Stimulated activated CD8-positive, alpha-beta memory T cell treated with anti-CD3 and anti-CD28 coated beads, Interleukin-2, amount 100 ng/mL, for 1 hour (primary cell): ENCODE measurements at places on chromosomes 6 and 20.

DNA sequence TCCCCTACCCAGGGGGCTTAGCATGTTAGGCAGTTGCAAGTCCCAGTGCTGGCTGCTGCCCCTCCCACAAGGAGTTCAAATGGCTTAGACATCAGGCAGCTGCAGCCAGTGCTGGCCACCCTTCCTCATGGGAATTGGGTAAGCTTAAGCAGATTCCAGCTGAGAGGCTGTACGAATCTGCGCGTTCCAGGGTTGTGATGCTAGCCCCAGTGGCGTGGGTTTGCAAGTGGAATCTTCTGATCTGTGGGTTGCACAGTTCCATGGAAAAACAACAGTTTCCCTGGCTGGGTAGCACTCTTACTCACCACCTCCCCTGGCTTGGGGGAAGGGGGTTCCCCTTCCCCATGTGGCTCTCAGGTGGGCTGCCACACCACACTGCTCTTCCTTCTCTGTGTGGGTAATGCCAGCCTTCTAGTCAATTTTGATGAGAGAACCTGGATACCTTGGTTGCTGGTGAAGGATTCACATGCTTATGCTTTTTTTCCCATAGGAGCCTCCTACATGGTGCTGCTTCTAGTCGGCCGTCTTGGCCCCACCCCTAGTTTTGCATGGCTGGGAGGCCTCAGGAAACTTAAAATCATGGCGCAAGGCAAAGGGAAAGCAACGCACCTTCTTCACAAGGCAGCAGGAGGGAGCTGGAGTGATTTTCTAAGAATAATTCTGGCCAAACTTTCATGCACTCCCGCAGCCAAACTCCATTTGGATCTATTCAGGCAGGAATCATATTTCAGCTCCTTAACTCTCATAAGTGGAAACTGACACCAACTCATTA is 13.0 kb downstream of the DYNLT2 start:
- no peak for DNase-seq

GRCh38 chr6:43702534-43703440 is 15.2 kb upstream of the MRPS18A start:
- DNase-seq: no peak

- no peak for DNase-seq
Measured at GRCh38 chr6:100678027-100678426, 203.1 kb downstream of the ASCC3 start.

DNA sequence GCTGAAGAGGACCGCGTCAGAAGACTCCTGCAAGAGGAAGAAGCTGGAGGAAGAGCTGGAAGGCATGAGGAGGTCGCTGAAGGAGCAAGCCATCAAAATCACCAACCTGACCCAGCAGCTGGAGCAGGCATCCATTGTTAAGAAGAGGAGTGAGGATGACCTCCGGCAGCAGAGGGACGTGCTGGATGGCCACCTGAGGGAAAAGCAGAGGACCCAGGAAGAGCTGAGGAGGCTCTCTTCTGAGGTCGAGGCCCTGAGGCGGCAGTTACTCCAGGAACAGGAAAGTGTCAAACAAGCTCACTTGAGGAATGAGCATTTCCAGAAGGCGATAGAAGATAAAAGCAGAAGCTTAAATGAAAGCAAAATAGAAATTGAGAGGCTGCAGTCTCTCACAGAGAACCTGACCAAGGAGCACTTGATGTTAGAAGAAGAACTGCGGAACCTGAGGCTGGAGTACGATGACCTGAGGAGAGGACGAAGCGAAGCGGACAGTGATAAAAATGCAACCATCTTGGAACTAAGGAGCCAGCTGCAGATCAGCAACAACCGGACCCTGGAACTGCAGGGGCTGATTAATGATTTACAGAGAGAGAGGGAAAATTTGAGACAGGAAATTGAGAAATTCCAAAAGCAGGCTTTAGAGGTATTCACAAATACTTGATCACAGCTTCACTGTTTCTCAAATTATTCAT is 8.9 kb upstream of the SNRNP48 start:
- DNase-seq: no peak

- no peak for DNase-seq
Measured at GRCh38 chr20:44247131-44247571, at the start of gene GDAP1L1. Gene GDAP1L1, plus strand, starts transcription at chr20:44247308. Its CDS starts 27 bp downstream, at chr20:44247335.

- no peak for DNase-seq
Measured at GRCh38 chr6:117210279-117210678, 55.1 kb upstream of the VGLL2 start.

DNA sequence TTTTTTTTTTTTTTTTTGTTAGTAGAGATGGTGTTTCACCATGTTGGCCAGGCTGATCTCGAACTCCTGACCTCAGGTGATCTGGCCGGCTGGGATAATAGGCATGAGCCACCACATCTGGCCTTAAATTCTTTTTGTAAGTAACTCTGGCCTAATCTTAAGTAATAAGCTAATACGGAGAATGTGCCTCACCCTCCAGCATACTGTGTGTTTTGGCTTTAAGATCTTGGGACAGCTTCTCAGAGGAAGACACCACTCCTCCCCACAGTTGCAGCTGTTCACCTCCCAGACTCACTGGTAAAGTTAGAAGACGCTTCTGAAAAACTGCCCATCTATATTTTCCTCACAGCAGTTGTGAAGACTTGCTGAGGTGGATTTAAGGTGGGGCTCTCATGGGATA is 120.8 kb downstream of the CCDC170 start:
- no peak for DNase-seq

GRCh38 chr6:135522965-135523692 is 25.6 kb upstream of the AHI1 start:
- no peak for DNase-seq

DNA sequence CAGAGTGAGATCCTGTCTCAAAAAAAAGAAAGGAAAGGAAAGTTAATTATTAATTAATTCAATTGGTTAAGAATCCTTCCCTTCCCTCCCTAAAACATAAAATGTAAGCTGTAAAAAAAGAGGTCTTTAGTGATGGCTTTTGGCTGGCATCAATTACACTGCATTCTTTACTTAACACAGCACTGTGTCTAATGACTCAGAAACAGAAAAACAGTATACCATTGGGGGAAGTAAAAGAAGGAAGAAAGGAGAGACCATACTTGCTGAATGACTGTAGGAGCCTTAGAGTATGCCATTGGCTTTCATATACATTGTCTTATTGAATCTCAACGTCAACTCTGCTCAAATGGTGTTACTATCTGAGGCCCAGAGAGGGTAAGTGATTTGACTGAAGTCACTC is 18.3 kb upstream of the CITED2 start:
- no peak for DNase-seq

DNA sequence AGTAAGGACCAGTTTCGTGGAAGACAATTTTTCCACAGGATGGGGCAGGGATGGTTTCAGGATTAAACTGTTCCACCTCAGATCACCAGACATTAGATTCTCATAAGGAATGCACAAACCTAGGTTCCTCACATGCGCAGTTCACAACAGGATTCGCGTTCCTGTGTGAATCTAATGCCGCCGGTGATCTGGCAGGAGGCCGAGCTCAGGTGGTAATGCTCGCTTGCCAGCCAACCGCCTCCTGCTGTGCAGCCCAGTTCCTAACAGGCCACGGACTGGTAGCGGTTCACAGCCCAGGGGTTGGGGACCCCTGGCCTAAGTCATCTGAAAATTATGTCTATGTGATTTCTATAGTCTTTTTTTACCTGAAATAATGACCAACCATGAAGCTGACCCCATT is 217.5 kb downstream of the TMEM200A start:
- no peak for DNase-seq

GRCh38 chr20:4844325-4844724 is 122.6 kb downstream of the PRND start:
- DNase-seq: no peak

GRCh38 chr6:144234935-144235334 is 50.2 kb upstream of the UTRN start:
- DNase-seq: no peak

GRCh38 chr6:37711331-37712241 is 13.9 kb upstream of the MDGA1 start:
- no peak for DNase-seq

- no peak for DNase-seq
Measured at GRCh38 chr6:154996016-154996590, 988 bp downstream of the TIAM2 start.

DNA sequence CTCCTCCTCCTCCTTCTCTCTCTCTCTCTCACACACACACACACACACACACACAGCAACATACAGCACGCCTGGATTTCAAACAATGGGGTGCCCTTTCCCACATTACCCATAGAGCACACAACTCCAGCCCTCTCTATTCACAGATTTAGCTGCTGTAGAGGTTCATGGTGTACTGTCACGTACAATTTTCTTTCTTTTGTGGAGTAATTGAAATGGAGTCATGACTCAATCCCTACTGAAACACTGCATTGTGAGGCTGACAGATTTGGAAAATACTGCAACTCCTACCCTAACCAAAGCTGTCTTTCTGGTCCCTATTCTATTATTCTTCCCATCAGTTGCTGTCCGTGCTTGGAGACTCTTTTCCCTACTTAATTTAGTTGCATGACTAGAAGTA is 166.9 kb downstream of the EDN1 start:
- DNase-seq: no peak

GRCh38 chr6:39439342-39440038 is 117.0 kb upstream of the KCNK16 start:
- no peak for DNase-seq

GRCh38 chr6:18395856-18396197 is 8.7 kb downstream of the RNF144B start:
- DNase-seq: no peak

DNA sequence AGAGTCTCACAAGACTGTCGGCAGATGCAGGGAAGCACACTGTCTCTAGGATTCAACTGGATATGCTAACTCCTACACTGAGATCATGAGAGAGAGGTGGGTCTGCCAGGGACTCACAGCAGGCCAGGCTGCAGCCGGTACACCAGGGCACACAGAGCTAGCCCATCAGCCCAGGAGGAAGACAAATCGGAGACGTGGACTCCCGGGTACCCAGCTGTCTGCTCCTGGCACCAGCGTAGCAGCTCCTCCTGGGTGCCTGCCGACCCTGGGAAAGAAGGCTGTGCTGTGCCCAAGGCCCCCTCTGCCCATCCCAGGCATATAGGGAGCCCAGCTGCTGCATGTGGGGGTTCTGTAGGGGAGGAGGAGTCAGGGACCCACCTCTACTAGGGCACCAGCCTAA is 7.0 kb downstream of the MICAL1 start:
- DNase-seq: no peak

DNA sequence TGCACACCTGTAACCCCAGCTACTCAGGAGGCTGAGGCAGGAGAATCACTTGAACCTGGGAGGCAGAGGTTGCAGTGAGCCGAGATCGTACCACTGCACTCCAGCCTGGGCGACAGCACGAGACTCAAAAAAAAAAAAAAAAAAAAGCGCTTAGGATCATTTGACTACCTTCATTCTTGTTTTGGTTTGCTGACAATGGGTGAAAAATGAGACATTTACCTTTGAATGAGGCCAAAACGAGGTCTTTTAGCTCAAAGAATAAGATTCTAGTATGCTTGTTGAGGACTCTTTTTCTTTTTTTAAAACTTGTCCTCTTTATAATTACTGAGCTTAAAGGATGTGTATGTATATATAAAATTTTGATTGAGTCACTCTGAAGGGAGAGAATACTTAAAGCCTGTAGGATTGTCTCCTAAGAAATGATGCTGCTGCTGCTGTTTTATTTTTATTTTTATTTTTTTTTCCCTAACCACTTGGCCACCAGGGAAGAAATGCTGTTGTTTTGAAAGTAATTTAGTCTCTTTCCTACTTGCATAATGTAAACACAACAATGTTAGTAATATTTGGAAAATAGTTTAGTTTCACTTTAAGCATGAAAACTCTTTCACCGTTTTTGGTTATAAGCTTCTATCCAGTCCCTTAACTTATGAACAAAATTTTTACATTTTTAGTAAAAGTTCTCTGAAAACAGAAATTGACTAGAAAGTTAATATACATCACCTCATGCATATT is 7.9 kb downstream of the UBR2 start:
- no peak for DNase-seq

DNA sequence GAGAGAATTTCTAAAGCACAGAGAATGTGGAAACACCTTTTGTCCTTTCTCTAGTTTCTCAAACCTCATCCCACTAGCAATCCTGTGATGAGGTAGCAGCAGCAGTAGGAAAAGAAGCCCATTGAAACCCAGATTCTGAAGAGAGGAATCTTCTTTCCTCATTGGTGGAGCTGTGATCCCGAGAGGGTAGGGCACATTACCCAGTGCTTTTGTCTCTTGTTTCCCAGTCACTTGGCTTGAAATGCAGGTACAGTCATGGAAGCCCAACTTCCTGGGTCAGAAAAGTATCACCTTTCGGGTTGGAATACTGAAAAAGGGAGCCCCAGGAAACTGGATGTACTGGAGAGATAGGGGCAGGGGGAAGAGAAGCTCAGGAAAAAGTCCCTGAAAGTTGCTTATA is 417.4 kb downstream of the TBC1D32 start:
- no peak for DNase-seq

DNA sequence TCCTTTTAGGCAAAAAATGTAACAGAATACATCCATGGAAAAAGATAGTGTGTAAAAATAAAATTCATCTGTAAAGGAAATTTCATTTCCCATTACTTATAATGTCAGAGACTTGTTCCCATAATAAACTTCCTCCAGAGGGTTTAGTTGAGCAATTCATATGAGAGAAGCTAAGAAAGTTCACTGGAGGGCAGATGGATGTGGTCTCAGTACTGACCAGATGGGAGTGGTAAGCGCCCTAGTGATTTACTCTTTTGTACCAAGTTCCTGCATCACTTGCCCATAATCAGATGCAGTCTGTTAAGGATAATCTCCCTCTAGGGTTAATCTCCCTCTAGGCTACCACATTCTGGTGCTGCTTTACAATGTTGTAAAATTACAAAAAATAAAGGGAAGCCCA is 61.7 kb downstream of the ESF1 start:
- no peak for DNase-seq

GRCh38 chr6:136761227-136761922 is 30.9 kb downstream of the MAP3K5 start:
- DNase-seq: no peak

- DNase-seq: no peak
Measured at GRCh38 chr6:106743612-106744011, 114.2 kb downstream of the QRSL1 start.

DNA sequence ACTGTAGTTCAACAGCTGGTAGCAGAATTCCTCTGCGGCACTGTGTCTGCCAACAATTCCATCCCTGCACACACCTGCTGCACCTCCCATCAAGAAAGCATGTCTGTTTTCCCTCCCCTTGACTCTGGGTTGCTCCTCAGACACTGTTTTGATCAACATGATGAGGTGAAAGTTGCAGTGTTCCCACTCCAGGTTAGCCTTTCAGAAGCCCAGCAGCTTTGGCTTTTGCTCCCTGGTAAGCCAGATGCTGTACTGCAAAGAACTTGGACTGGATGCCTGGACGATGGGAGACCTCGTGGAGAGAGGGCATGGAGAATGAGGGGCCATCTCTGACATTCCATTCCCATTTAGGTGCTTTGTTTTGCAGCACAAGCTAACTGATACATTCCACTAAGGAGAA is 79.1 kb upstream of the MAFB start:
- DNase-seq: no peak
